Activated CD4-positive, alpha-beta memory T cell treated with anti-CD3 and anti-CD28 coated beads for 36 hours (primary cell): ENCODE measurements at places on chromosomes 13 and 19. TPM values are rescaled to one million over a fixed set of nuclear protein-coding genes. Genes with fewer than 3 reads are reported as not detected.

- DNase-seq, result no peak
Observed at GRCh38 chr13:97117388-97117910, 104.7 kb upstream of the MBNL2 start.

- DNase-seq, result no peak
Observed at GRCh38 chr19:1459479-1459878, 9.6 kb downstream of the APC2 start.

DNA sequence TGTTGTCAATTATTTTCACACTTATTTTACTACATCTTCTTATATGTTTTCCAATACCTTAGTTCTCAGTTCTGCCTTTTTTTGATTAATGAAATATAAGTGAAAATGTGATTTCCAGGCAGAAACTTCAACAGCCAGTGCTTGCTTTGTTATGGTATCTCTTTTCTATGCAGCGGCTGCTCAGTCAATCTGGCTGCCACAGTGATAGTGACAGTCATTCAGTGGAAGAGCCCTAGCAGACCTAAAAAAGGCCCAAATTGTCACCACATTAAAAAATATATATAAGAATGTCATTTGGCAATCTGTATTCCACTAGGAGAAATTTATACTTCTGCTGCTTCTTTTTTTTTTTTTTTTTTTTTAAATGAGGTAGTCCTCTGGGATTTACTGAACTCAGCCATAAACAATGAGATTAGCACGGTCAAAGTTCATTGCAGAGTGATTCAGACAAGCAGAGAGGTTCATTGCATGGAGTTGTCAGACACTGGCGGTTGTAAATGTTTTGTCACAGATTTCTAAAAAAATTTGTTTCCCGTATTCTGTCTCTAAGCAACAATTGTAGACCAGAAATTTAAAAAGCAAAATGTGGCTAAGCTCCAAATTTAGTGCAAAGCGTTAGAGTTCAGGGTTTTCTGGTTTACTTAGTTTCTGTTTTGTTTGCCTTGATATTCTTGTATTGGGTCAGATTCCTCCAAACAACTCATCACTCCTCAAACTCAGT lies 94.7 kb upstream of the PRR20A start:
- no peak for DNase-seq

- DNase-seq, result no peak
Observed at GRCh38 chr13:21139374-21139773, 37.0 kb downstream of the SKA3 start.

DNA sequence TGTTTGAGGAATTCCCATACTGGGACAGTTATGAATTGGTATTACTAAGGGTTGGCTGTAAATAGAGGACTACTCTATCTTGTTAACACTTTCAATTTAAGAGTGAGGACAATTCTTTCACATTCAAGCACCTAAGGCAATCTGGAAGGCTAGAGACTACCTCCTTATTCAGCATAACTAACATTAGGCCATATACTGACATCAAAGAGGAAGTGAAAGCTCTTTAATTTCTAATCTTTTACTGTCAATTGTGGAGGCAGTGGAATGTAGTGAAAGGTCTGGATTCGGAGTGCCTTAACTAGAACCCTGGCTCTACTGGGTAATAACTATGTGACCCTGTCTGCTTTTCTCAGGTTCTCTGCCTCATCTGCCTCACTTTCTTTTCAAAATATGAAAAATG lies 134.0 kb downstream of the UFM1 start:
- DNase-seq, result no peak

- no peak for DNase-seq
Observed at GRCh38 chr13:87524775-87525174, 146.4 kb upstream of the SLITRK5 start.

DNA sequence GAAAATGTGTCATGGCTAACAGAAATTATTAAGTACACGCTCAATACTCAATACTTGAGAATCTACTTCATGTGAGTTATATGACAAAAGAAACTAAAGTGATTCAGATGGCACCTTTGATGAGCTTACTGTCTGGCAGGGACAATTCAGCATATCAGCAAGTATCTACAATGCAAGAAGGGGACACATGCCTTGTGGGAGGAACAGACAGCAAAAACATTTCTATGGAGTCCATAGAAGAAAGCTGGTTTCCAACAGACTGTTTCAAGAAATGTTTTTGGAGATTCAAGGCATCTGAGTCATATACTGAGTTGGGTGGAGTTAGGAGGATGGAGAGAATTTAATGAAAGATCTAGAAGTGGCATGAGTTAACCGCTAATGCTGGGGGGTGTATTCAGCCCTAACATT lies 54.7 kb downstream of the MBNL2 start:
- DNase-seq, result no peak

GRCh38 chr19:4362831-4363545 lies 19.6 kb downstream of the MPND start:
- peak; percentile 28 for DNase-seq

DNA sequence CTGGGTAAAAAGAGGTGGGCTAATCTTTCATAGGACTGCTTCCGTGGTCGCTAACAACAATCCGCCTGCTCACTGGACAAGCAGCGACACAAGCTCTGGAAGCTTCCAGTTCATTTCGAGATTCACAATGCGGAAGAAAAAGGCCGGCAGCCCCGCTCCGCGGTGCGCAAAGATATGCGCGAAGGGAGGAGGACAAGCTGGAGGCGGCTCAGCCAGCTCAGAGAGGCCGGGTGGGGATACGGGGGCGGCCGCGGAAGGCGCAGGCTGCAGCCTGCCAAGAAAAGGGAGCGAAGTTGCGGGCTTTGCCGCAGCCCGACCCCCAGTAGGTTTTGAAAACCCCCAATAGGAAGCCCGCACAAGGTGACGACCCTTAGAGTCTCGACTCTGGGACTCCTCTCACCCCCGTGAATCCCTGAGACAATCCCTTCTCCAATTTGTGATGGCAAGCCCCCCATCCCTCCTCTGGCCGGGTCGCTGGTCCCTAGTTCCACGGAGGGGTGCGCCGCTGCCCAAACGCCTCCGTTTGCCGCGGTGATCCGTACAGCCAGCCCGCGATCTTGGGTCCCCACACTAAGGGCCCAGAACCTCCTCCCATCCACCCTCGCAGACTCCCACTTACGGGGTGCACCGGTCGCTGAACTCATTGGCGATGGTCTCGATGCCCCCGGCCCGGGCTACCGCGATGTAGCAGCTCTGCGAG lies 697 bp downstream of the HSPH1 start:
- DNase-seq, result peak; percentile 81

- no peak for DNase-seq
Observed at GRCh38 chr13:75913925-75914324, 277.8 kb downstream of the LMO7 start.

DNA sequence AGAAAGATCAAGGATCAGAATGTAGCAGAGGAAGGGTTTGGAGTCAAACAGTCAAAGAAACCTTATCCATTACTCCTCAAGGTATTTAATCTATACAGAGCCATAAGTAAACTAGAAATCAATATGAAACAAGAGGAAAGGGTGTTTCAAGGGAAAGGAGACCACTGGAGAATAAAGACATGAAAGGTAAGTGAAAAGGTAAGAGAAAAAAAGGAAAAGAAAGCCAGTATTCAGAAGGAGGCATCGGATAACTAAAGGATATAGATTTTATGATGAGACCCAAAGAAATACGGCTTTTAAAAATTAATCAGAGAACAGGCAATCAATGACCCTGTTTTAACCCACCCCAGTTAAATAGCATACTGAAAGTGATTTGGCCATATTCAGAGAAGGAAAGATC lies 438.7 kb upstream of the MIR17HG start:
- no peak for DNase-seq

DNA sequence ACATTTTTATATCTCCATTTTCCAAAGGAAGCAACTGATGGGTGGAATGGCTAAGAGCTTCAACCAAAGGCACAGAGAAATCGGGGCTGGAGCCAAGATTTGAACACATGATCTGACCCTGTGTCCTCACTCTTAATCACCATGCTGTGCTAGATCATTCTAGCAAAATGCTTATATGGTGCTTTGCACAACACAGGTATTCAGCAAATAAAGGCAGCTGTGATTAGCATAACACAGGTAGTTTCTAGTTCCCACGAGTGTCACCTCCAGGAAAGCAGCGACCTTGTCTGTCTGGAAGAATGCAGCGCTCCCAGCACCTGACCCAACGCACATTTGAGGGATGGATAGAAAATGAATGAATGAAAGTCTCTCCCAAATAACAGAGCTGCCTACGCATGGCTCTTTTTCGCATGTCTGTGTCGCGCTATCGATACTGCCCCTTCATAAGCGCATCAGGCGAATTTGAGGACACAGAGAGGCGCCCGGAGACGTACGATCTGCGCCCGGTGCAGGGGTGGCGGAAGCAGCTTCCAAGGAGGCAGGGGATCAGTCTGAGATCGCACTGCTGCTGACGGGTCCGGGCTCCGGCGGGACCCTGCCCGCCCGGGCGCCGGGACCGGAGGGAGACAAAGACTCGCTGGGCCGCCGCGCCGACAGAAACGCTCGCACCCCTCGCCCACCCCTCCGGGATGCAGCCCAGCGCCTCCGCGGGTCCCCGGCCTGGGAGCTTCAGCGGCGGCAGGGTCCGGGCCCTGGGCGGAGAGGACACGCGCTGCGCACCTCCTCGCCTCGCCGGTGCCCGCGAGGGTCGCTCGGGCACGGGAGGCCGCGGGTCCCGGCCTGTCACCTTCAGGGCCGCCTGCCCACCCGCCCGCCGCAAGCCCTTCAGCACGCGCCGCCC lies 609 bp downstream of the EPS15L1 start:
- peak; percentile 55 for DNase-seq

DNA sequence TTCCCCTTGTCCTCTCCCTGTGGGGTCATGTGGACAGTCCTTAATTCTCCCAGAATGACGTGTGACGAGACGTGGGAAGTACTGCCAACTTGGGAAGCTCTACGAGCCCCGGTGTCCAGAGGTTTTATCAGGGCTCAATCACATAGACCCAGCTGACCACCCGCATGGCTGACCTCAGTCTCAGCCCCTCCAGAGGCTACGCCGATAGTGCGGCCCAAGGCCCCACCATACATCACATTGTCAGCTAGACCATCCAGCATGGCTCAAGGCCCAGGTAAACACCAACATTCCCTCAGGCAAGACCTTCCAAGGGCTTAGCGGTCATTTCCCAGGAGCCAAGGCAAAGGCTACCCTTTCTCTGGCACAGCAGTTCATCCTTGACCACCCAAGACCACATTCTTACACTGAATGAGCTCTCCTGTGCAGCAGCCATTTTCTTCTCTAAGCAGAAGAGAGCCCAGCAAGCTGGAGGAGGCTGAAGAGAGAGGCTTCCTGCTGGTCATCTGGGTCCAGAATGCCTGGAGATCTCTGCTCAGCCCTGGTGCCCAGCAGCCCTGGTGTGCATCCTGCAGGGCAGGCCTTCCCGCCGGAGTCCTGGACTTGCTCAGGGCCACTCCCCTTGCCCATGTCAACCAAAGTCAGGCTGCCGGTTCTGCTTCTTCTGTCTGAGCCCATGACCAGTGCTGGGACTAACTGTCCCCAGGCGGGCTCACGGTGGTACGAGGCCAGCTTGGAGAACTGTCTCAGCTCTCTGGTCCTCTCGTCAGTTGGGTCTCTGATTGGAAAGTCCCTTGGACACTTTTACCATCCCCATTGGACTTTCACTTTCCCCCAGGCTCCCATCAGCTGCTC lies 7.9 kb upstream of the F10 start:
- no peak for DNase-seq

GRCh38 chr13:25571237-25571636 lies 199.5 kb downstream of the ATP8A2 start:
- DNase-seq, result no peak

- DNase-seq, result no peak
Observed at GRCh38 chr13:114122127-114122511, 10.3 kb downstream of the RASA3 start.

DNA sequence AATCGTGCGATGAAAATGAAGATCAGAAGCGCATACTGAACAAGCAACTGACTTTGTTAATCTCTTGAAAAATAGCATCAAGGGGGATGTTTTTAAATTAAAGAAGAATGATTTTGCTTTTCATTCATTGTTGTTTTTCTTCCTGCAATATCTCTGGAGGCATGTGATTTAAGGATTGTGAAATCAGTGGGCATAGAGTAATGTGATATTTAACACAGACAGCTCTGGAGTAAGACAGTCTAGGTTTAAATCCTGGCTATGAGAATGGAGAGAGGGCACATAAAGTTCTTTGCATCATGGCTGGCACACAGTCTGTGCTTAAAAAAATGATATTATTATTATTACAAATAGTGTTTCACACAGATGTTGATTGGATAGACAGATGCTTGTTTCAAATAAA lies 243.1 kb upstream of the NBEA start:
- DNase-seq, result no peak

- no peak for DNase-seq
Observed at GRCh38 chr13:30681843-30682242, 53.5 kb upstream of the ALOX5AP start.

GRCh38 chr13:21735701-21736401 lies 65.0 kb downstream of the FGF9 start:
- DNase-seq, result no peak

DNA sequence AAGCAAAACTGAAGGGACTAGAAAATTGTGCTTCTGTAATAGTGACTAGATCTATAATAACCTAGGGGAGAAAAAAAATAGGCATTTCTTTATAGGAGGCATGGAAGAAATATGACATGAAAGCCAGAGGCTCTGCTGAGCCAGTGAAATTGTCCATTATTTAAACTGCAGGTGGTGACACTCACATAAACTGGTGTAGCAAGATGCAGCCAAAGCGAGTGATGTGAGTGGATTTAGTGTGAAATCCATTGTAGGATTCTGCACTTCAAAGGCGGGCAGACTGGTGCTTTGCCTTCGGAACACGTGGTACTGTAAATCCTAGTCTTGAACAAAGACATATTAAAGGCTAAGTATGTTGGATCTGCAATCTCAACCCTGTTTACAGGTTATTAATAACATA lies 361.9 kb downstream of the TBC1D4 start:
- no peak for DNase-seq

- no peak for DNase-seq
Observed at GRCh38 chr19:18736415-18737336, 53.2 kb downstream of the CRTC1 start.

GRCh38 chr13:20395061-20395916 lies 130.4 kb downstream of the CRYL1 start:
- DNase-seq, result no peak

DNA sequence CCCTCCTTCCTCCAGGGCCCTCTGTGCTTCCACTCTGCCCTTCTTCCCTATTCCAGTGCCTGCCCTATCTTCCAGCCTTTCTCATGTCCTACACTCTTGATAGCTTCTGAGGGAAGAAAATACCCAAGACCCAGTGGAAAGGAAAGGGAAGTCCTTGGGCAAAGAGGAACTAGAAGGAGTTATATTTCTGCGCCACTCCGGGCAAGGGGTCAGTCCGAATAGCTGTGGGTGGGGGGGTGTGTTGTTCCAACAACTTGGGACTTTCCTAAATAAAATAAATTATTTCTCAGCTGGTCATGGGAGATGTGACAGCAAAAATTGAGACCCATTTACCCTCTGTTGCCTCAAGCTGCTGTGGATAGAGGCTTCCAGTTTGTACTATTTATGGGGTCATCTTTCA lies 23.2 kb downstream of the CABP5 start:
- DNase-seq, result no peak

CFAP97D2 gene
- total RNA-seq, result not detected

IPO5 gene
- total RNA-seq, result 214 TPM

SLITRK5 gene
- total RNA-seq, result under 0.01 TPM

KLK14 gene
- total RNA-seq, result 0.76 TPM

ZNF540 gene
- 1.1 TPM for total RNA-seq

FCER2 gene
- total RNA-seq, result 4.1 TPM

RETN gene
- total RNA-seq, result not detected
